ENCODE measurements at places on chromosomes 7 and 10. TPM values are rescaled to one million over a fixed set of nuclear protein-coding genes. Genes with fewer than 3 reads are reported as not detected.

DNA sequence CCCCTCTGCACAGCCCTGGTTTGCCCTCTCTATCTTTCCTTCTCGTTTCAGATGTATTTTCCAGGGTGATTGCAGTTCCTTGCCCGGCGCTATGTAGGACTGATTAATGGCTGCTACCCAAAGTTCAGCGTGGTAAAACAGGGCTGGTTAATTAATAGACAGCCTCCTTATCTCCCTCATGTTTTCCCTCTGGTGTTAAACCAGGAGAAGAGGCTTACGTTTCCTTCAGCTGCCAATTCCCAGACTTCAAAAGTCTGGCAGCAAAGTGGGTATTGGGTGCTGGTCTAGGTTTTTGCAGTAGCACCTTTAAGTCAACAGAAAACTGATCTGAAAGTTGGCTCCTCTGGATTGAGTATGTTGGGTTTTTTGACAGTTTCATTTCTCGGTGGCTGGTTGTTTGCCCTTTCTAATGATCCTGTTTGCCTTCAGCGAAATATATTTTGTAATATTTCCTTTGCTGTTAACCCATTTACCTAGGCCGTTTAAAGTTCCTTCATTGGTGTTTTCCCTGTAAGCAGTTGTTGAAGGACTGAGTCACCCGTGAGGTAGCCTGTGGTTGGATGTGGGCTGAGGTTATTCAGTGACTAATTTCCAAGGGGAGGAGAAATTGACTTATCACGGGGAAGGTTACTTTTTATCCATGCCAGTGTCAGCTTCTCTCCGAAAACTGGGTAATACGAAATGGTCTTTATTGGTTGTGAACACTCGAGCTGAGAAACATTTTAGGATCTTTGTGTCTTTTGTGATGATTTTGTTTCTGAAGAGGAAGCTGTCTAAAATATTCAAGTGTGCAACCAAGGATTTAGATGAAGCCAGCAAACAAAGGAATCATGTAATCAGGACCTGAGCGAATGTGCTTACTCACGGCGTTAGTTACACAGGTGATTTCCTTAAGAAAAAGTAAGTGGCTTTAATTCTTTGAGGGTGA is 257.2 kb downstream of the KIAA1217 start:
- peaks cover 4% of the 10 kb centered on the region for H3K4me1 ChIP-seq
- peak; percentile 75 for DNase-seq
- H3K4me3 ChIP-seq, result peak overlapping the region; percentile 24
- peak overlapping the region; percentile 74 for H3K27ac ChIP-seq
- no peaks in the 10 kb centered on the region for H3K27me3 ChIP-seq

DNA sequence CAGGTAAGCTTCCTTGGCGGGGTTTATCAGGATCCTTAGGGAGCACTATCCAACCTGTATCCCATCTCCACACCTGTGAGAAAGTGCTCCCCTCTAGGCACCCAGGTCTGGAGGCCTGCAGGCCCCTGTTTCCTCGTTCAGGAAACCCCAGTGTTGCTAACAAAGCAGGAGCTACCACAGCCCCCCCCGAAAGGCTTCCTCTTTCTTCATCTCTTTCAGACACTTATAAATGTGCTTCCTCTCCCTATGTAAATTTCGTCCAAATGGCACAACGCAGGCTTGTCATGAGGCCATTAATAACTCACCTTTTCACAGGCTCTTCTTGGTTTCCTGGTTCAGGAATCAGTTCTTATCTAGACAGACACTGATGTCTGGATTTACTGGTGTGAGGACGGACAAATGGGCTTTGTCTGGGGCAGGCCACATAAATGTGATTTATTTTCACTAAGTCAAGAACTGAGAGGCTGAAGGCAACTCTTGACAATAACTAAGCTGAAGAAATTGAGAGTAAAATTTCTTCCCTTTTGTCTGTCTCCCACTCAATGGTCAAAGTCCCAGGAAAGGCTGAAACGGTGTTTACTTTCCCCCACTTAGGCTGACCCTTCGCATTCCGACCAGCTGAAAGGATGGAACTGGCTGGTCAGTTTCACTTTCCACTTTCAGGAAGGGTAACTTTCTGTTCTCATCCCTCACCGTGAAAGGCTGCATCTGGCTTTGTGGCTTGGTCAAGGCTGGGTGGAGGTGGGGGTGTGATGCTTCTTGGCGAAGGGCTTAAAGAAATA is 46.8 kb downstream of the PIK3AP1 start:
- H3K4me1 ChIP-seq, result peaks cover 4% of the 10 kb centered on the region
- no peak overlapping the region for H3K4me3 ChIP-seq
- no peaks in the 10 kb centered on the region for H3K27me3 ChIP-seq

- peak; percentile 40 for DNase-seq
- H3K4me3 ChIP-seq, result no peak overlapping the region
- H3K36me3 ChIP-seq, result no peaks in the 10 kb centered on the region
- H3K4me1 ChIP-seq, result no peaks in the 10 kb centered on the region
- no peaks in the 10 kb centered on the region for H3K27me3 ChIP-seq
Measured at GRCh38 chr7:117014673-117015133, 61.4 kb downstream of the ST7 start.

PRLHR gene
- not detected for total RNA-seq

DNA sequence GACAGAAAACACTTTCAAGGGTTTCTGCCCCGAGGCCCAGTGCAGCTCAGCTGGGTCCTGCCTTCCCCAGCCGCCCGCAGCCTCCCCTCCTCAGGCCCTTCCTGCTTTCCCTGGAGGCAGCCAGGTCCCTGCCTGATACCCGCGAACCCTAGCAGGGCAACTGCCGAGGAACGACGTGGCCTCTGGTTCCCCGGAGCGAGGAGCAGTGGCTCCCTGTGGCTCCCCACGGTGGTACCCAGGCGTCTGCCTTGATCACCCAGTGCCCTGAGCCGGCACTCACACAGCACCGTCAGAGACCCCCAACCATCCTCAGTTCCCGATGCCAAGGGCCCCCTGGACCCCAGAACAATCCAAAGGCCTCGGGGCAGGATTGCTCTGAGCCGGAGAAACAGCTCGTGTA is 58.3 kb downstream of the CFAP46 start:
- DNase-seq, result no peak
- no peaks in the 10 kb centered on the region for H3K27me3 ChIP-seq
- no peaks in the 10 kb centered on the region for H3K4me1 ChIP-seq
- H3K36me3 ChIP-seq, result no peaks in the 10 kb centered on the region
- no peak overlapping the region for H3K27ac ChIP-seq

DNA sequence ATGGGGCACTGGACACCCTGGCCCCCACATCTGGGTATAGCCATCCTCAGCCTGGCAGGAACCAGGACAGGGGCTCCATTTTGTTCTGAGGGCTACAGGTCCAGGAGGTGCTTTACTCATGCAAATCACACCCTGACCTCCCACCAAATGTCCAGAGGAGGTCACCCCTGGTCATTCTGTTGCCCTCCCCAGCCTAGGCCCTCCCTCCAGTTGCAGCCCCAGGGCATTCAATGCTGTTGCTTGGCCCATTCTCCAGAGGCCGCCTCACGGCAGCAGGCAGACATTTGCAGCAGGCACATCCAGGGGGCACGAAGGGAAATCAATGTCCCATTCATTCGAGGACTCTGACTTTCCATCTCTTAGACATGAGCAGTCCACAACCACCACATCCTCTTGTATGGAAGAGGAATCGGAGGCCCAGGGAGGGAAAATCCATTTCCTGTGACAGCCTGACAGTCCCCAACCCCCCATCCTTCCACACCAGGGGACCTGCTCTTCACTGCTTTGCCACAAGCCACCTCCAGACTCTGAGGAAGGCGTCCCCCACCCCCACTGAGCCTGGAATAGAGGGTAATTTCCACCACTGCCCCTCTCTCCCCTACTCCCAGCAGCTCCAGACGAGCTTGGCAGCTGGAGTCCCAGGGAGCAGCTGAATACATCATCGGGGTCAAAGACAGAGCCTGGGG is 76.2 kb upstream of the UNC5B start:
- no peaks in the 10 kb centered on the region for H3K27me3 ChIP-seq
- H3K4me1 ChIP-seq, result no peaks in the 10 kb centered on the region
- H3K36me3 ChIP-seq, result no peaks in the 10 kb centered on the region

GRCh38 chr7:2299870-2300512 is 14.2 kb downstream of the SNX8 start:
- H3K36me3 ChIP-seq, result no peaks in the 10 kb centered on the region
- no peak overlapping the region for H3K4me3 ChIP-seq
- H3K27me3 ChIP-seq, result no peaks in the 10 kb centered on the region
- no peak for DNase-seq
- no peaks in the 10 kb centered on the region for H3K4me1 ChIP-seq

DNA sequence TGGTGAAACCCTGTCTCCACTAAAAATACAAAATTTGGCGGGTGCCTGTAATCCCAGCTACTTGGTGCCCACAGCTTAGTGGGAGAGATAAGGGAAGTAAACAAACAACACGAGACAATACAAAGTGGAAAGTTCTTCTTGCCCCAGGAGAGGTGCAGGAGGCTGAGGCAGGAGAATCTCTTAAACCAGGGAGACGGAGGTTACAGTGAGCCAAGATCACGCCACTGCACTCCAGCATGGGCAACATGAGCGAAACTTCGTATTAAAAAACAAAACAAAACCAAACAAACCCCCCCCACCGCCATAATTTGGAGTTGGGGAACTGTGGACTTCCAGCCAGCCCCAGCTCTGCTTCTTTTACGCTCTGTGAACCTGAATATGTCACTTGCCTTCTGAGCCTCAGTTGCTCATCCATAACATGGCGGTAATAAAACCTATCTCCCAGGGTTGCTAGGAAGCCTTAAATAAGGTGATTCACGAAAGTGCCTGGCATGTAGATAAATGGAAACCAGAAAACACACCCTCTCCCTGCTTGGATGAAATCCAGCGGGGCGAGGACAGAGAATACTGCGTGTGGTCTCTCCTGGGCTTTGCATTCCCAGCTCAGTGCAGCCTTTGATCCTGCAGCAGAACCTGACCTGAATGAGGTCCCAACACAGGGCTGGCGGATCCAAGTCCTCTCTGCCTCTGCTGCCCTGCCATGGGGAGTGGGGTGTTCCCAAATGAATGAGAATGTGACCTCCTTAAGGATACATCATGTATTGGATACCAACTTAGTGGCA is 10.2 kb downstream of the MLXIPL start:
- no peaks in the 10 kb centered on the region for H3K27me3 ChIP-seq
- no peak overlapping the region for H3K4me3 ChIP-seq
- H3K36me3 ChIP-seq, result no peaks in the 10 kb centered on the region
- H3K27ac ChIP-seq, result no peak overlapping the region
- peak; percentile 56 for DNase-seq
- H3K4me1 ChIP-seq, result no peaks in the 10 kb centered on the region

- H3K27me3 ChIP-seq, result no peaks in the 10 kb centered on the region
- DNase-seq, result no peak
- H3K36me3 ChIP-seq, result no peaks in the 10 kb centered on the region
- H3K4me1 ChIP-seq, result no peaks in the 10 kb centered on the region
- H3K27ac ChIP-seq, result no peak overlapping the region
Measured at GRCh38 chr7:80682744-80683143, 44.3 kb downstream of the CD36 start.

- peak; percentile 45 for DNase-seq
- no peak overlapping the region for H3K27ac ChIP-seq
- no peaks in the 10 kb centered on the region for H3K36me3 ChIP-seq
- no peaks in the 10 kb centered on the region for H3K4me1 ChIP-seq
- H3K4me3 ChIP-seq, result no peak overlapping the region
Measured at GRCh38 chr7:17706734-17707133, 233.6 kb downstream of the SNX13 start.

DNA sequence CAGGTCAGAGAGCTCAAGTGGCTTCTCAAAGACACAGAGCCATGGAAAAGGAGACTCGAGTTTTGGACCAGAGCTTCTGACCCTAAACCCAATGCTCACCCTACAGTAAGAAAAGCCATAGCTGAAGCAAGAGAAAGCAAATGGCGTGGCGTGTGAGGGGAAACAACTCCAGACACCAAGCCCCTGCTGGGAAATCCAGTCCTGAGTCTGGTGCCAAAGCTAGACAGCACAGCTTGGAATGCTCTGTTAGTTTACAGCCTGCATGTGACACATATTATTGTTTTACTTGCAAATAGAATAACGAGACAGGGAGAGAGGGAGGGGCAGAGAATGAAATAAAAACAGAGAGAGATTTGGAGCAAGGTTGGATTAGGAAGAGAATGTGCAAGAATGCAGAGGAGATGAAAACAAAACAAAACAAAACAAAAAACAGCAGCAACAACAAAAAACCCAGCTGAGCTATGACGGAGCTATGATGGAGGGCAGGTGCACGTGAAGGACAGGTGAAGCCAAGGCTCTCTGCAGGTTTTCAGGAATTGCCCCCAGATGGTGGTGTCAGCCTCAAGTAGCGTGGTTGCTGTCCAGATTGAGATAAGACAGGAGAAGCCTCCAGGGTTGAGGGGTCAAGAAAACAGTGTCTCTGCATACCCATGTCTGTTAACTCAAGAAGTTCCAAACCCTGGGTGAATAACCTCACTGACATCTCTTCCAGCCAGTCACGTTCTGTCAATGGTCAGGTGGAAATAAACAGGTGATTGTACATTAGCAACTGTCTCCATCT is 69.7 kb upstream of the LRRC18 start:
- H3K27ac ChIP-seq, result no peak overlapping the region
- H3K36me3 ChIP-seq, result no peaks in the 10 kb centered on the region
- no peaks in the 10 kb centered on the region for H3K27me3 ChIP-seq

ELFN1 gene
- total RNA-seq, result 0.12 TPM

DNA sequence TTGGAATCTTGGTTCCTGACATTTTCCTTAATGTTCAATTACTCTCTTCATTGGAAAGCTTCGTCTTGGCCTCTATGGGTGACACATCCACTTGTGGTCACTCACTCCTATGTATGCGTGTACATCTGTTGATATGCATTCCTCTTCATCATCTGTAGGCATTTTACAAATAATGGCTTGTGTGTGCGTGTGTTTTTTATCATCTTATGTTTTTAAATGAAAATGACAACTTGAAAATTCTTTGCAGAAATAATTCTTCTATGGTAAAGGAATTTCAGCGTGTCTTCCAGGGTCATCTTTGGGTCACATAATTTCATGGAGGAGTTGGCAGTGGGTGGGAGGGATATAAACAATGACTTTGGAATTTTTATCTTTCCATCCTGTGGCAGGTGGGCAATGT is 925.1 kb downstream of the LRMDA start:
- no peaks in the 10 kb centered on the region for H3K4me1 ChIP-seq
- no peaks in the 10 kb centered on the region for H3K36me3 ChIP-seq
- H3K27ac ChIP-seq, result no peak overlapping the region
- H3K27me3 ChIP-seq, result no peaks in the 10 kb centered on the region

GATA3 gene
- 0.54 TPM for total RNA-seq

DNA sequence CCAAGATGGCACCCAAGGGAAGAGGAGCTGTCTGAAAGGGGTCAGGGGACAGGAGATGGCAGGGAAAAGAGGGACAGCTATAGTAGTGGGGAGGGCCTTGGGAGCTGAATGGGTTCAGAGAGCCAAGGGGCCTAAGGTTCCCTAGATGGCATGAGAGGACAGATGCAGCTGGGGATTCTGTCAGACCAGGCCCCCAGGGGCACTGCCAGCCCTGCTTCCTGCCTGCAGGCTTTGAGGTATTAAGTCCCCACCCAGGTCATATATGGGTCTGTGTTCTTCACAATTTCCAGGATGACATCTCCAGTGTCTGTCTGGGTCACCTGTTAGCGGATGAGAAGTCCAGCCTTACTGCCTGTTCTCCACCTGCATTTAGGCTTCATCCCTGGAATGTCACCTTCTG is 56.7 kb downstream of the NEURL1 start:
- H3K27me3 ChIP-seq, result no peaks in the 10 kb centered on the region
- no peak overlapping the region for H3K4me3 ChIP-seq
- no peaks in the 10 kb centered on the region for H3K36me3 ChIP-seq
- H3K4me1 ChIP-seq, result peaks cover 10% of the 10 kb centered on the region
- DNase-seq, result no peak

GRCh38 chr10:37643187-37643586 is 214.2 kb downstream of the ZNF248 start:
- no peak overlapping the region for H3K27ac ChIP-seq
- no peaks in the 10 kb centered on the region for H3K4me1 ChIP-seq
- H3K4me3 ChIP-seq, result no peak overlapping the region
- H3K27me3 ChIP-seq, result no peaks in the 10 kb centered on the region
- no peak for DNase-seq
- no peaks in the 10 kb centered on the region for H3K36me3 ChIP-seq
